Activated CD8-positive, alpha-beta memory T cell treated with anti-CD3 and anti-CD28 coated beads, Interleukin-2, amount 50 U/mL, for 48 hours (primary cell): ENCODE measurements at places on chromosomes 5 and 9.

- no peak for DNase-seq
Measured at GRCh38 chr9:89778100-89779090, 173.6 kb downstream of the GADD45G start.

GRCh38 chr5:82560561-82560960, 282.4 kb upstream of the RPS23 start:
- DNase-seq, result no peak

- no peak for DNase-seq
Measured at GRCh38 chr9:91783876-91784672, 166.0 kb downstream of the ROR2 start.

DNA sequence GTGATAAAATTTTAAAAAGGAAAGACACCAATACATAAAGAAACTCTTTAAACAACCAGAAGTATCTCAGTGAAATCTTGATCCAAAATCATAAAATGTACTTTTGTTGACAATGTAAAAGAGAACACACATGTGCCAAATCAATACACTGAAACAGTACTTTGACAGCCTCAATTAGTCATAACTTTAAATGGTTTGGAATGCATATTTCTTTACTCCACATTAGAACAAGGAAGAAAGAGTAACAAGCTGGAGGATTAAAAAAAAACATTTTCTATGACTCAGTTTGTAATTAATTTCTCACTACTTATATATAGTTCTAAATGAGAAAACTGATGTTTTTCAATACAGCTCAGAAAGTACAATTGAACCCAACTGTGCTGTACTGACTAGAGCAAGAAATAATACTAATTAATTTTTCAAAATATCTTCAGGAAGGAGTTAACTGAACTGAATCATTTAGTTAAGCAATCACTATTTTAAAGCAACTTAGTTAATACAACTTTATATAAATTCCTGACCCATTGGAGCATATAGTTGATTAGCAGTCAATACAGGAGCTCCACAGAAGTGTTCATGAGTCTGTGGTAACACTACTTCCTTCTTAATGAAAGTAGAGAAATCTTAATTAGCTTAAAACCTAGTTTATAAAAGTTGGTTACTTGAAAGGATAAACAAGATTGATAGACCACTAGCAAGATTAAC, 101.0 kb downstream of the NR3C1 start:
- no peak for DNase-seq

GRCh38 chr5:168155585-168155984, 135.9 kb upstream of the WWC1 start:
- no peak for DNase-seq

DNA sequence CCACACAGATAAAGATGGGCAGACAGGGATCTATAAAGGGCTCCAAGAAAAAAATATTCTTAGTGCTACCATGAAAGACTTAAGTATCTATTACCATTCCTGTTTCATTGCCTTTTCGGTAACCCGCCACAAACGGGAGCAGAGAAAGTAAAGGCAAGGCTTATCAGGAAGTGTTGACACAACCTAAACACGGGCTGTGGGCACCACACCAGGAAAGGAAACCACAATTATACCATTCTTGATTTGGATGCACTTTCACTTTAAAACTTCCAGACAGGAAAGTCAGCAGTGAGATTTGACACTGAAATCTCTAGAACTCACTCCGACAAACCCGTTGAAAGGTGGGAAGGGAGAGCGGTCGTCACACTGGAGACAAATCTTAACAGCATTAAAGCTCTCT, 6.5 kb downstream of the TLE1 start:
- DNase-seq, result no peak

DNA sequence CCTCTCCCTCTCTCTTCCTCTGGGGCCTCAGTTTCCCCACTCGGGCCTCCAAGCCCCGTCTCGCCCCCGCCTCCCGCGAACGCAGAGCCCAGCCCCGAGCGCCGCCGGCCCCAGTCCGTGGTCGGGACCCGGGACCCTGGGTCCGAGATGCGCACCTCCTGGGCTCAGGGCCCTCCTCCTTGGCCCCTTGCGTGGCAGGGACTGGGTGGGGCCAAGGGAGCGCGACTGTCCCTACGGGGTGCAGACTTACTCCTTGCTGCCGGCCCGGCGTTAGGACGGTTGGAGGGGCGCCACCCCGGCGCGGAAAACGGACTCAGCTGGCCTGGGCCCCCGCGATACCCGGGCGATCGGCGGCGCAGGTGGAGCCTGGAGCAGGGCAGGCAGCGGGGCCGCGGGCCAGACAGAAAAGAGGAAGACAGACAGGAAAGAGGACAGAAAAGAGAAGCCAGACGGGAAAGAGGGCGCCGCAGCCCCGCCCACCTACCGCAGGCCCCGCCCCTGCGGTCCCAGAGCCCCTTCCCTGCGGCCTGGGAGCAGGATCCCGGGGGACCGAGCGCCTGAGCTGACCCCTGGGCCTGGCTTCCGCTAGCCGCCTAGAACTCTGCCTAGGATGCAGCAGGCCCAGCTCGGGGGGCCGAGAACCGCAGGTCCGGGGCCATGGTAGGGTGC, at the start of gene GBGT1:
TSS of gene GBGT1 (minus strand) at position 411 of the 669 bp plus-strand sequence. CDS start 1,502 bp downstream, outside the sequence.
- DNase-seq, result no peak

GRCh38 chr5:170552621-170553115, 48.8 kb downstream of the KCNIP1 start:
- no peak for DNase-seq

DNA sequence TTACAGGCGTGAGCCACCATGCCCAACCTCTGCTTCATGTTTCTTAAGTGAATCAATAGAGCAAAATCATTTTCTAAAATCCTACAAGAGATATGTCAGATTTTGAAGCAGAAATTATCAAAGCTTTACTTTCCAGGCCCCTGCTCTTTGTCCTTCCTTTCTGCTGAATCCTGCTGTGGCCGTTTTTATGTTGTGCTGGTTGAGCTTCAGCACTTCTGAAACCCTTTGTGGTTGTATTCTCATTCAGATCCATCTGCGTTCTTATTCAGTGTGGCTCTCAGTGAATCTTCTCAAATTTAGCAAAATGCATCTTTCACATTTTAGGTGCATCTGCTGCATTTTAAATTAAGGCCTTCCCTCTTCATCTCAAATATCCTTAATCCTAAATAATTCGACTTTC, 26.0 kb downstream of the JMY start:
- DNase-seq, result no peak

- peak; percentile 87 for DNase-seq
Measured at GRCh38 chr5:134524826-134525682, at the start of gene JADE2. Gene JADE2, plus strand, starts transcription at chr5:134525670. Its CDS starts 10,188 bp downstream, at chr5:134535858.

- no peak for DNase-seq
Measured at GRCh38 chr5:86442036-86442745, 175.6 kb upstream of the COX7C start.

DNA sequence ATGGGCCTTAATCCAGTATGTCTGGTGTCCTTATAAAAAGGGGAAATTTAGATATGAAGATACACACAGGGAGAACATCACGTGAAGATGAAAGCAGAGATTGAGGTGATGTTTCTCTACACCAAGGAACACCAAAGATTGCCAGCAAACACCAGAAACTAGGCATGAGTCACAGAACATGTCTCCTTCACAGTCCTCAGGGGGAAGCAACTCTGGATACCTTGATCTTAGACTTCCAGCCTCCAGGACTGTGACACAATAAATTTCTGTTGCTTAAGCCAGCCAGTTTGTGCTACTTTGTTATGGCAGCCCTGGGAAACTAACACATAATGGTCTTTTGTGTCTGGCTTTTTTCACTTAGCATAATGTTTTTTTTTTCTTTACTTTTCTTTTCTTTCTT, 41.2 kb upstream of the STRBP start:
- DNase-seq, result no peak

DNA sequence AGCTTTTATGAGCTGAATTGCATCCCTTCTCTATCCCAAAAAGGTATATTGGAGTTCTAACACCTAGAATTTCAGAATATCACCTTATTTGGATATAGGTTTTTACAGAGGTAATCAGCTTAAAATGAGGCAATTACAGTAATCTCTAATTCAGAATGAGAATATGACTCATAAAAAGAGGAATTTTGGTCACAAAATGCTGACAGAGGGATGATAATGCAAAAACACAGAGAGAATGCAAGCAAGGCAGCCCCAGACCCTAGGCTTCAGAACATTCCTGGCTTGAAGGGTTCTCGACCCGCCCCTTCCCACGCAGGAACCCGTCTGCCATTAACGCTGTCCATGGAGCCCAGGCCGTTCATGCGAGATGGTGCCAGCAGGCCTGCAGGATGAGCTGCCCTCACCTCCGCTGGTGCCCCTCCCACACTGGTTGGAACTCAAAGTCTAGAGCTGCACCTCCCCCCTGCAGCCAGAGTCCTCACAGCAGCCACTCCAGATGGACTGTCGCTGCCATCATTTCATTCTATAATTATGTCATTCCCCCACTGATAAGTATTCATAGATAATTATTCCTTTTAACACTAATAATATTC, 1173.4 kb upstream of the ACO1 start:
- DNase-seq, result peak; percentile 52

DNA sequence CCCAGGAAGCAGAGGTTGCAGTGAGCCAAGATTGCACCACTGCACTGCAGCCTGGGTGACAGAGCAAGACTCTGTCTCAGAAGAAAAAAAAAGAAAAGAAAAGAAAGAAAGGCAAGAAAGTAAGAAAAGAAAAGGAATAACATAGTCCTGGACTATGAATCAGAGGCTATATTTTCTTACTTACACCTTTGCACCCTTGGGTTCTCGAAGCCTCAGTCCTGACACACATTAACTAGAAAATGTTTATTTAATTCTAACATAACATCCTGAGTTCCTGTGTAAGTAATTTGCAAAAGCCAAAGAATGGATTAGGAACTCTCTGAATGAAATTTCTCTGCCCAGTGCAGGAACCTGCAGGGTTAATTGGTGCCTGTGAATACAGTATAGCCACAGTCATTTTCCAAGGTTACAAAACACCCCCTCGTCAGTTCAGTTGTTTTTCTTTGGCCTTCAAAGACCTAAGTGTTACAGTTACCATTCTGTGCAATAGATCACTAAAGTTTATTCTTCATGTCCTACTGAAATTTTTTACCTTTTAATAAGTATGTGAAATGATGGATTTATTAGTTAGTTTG, 147.6 kb downstream of the SV2C start:
- DNase-seq, result no peak

DNA sequence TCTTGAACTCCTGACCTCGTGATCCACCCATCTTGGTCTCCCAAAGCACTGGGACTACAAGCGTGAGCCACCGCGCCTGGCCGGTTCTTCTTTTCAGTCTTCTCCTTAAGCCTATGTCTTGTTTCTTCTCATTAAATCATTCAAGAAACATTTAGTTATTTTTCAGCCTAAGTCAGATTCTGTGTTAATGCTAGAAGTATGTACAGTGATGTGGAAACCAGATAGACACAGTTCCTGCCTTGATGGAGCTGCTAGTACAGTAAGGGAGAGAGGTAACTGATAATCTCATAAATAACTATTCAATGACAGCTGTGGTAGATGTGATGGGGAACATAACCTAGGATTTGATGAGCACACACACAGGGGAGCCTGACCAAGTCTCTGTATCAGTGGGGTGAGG, 46.3 kb upstream of the NR3C1 start:
- DNase-seq, result no peak

GRCh38 chr9:4985386-4986266, 554 bp downstream of the JAK2 start:
- peak; percentile 68 for DNase-seq

DNA sequence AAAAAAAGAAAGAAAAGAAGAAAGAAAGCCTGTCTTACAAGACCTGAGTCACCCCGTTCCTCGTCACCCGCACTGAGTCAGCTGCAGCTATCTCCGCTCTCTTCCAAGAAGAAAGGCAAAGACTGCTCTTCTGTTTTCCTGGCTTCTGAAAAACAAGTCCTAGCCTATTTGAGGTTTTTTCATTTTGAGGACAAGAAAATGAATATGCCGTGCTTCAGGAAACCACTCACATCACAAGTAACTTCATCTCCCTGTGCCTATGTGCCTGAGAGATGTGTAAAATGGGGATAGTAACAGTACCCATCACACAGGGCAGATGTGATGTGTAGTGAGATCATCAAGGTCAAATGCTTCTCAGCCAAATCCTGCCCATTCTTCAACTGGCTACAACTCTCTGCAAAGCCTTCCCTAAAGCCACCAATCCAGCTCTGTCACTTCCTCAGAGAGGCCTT, 78.4 kb downstream of the GLDC start:
- DNase-seq, result no peak

DNA sequence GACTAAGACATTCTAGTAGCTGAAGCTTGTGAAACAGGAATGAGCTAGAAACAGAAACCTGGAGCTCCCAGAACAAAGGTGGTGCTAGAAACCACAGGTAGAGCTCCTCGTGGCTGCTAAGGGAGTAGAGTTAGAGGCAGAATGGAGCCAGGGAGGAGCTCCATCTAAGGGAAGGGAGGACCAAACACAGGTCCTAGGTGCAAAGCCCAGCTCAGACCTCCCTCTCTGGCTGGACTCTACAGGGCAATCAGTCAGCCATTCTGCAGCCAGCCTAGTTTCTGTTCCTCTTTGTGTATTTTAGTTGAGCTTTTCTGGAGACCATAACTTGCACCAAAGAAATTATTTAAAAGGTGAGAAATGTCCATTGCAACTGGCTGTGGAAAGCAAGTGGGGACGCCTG, 70.4 kb downstream of the CRB2 start:
- no peak for DNase-seq

GRCh38 chr9:20208961-20209371, 413.3 kb downstream of the MLLT3 start:
- DNase-seq, result no peak

GRCh38 chr9:104984121-104984520, 56.2 kb upstream of the ABCA1 start:
- DNase-seq, result no peak

GRCh38 chr9:134835448-134835847, 45.2 kb upstream of the FCN2 start:
- no peak for DNase-seq

DNA sequence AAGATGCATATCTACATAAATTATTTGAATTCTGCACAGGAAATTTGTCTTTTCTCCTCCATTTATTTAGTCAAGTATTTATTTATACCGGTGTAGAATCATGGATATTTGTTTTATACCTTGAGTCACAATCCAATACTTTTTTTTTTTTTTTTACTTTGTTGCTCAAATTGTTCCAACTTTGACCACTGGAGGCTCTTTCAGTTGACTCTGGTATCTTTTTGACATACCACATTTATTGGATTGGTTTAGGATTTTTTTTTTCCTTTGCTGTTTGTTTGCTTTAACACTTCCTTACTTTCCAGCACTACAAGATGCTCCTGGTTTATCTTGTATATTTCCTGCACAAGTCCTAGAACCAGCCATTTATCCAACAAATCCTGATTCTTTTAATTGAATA, 543.1 kb upstream of the RIOK2 start:
- DNase-seq, result no peak

- DNase-seq, result no peak
Measured at GRCh38 chr5:62333250-62333794, 27.3 kb downstream of the KIF2A start.

DNA sequence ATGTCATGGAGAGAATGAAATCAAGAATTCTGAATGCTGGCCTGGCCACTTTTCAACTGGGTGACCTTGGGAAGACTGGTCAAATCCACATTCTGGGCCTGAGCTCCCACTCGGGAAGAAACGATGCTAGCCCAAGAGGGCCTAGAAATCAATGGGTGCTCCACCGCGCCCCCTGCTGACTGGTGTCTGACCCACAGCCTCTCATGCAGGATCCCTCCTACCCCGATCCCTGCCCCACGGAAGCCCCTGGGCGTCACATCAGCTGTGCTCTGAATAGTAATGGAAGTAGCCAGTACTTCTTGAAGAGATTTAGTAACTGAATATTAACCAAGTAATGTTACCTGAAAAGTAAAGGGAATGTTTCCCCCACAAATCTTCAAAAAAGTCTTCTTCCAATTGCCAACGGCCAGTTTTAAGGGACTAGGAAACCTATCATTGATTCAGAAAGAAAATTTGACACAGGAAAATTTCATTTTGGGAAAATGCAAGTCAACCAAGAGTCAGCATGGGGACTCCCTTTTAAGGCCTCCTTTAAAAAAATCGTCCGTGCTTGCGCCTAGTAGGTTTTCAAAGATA, 43.9 kb downstream of the CRB2 start:
- DNase-seq, result peak; percentile 73
